ENCODE measurements at places on chromosomes 11 and 22. TPM values are rescaled to one million over a fixed set of nuclear protein-coding genes. Genes with fewer than 3 reads are reported as not detected.

CABP4 gene
- 2.5 TPM for total RNA-seq

FXYD6 gene
- 0.48 TPM for total RNA-seq

KCNQ1 gene
- total RNA-seq: 0.55 TPM

THY1 gene
- total RNA-seq: not detected

PLAAT5 gene
- total RNA-seq: not detected

SMPD1 gene
- total RNA-seq: 7.2 TPM

IGSF22 gene
- total RNA-seq: 0.63 TPM

UBQLNL gene
- not detected for total RNA-seq

GRIA4 gene
- not detected for total RNA-seq

- DNase-seq: no peak
Measured at GRCh38 chr11:116687458-116688201, 85.2 kb downstream of the BUD13 start.

- no peak for DNase-seq
Measured at GRCh38 chr22:21865041-21865440, 2.4 kb downstream of the MAPK1 start.

DNA sequence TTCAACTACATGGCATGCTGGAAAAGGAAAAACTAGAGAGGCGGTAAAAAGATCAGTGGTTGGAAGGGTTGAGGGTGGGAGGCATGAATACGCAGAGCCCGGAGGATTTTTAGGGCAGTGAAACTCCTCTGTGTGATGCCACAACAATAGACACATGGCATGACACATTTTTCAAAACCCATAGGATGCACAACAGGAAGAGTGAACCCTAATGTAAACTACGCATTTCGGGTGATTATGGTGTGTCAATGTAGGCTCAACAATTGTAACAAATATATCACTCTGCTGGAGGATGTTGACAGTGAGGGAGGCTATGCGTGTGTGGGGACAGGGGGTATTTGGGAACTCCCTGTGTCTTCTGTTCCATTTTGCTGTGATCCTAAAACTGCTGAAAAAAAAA lies 15.7 kb upstream of the FAM83F start:
- no peak for DNase-seq

DNA sequence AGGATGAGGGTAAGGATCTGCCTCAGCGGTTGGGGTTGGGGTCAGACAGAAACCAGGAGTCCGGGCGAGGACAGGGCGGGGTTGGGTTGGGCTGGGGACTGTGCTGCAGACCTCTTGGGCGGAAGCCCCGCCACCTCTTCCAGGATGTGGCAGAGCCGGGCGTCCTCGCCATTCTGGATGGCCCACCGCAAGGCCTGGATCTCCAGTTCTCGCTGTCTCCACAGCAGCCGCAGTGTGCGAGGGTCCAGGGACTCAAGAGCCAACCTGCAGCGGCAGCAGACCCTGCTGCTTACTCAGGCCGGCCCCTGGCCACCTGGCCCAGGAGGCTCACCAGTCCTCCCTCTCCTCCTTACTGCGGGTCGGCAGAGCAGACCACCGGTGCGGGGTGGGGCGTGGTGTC lies 2.0 kb downstream of the LMNTD2 start:
- no peak for DNase-seq

- no peak for DNase-seq
Measured at GRCh38 chr11:66881927-66882452, 25.1 kb downstream of the LRFN4 start.

DNA sequence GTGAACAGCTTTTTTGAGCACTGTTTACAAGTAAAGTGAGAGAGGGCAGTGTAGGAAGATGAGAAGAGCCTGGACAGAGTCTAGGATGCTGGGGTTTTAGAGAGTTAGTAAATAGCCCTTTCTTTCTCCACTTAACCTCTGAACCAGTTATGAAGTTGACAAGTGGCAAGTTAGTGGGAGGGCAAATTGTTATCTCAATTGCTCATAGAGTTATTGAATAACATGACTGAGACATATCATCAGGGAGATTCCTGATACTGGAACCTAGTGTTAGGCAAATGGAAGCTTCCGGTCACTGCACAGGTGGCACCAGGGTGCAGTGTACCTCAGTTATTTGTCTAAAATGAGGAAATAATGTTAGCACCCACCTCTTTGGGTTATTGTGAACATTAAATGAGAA lies 57.8 kb upstream of the PTPN5 start:
- no peak for DNase-seq

- no peak for DNase-seq
Measured at GRCh38 chr11:34637303-34637702, 16.4 kb downstream of the EHF start.

DNA sequence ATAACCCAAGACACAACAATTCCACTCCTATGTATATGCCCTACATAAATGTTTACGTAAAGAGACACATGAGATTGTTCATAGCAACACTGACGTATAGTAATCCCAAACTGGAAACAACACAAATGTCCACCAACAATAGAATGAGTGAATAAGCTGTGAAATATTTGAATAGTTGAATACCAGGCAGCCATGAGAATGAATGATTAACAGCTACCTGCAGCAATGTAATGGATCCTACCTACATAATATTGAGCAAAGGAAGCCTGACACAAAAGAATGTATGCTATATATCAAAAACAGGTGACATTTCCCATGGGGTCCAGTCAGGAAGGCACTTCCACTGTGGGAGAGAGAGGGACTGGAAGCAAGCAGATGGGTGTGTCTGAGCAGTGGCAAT lies 92.8 kb upstream of the LINC01488 start:
- no peak for DNase-seq

DNA sequence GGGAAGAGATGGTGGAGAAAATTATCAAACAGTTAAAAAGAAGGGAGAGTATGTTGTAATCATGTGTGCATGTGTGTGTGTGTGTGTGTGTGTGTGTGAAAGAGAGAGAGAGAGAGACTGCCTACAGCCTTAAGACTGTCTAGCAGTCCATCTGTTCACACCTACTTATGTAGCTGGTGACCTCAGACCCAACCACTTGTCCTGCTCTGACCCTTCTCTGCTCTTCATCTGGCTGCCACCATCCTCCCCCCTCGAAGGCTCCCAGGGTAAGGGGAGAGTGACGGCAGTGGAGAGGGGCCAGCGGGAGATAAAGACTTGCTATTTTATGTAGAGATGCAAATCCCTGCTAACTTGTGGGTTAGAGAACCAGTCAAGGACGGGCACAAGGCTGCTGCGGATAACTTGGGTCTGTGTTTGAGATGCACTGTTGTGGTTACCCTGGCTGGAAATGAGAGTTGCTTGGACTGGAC lies 24.9 kb upstream of the GRAMD1B start:
- no peak for DNase-seq

DNA sequence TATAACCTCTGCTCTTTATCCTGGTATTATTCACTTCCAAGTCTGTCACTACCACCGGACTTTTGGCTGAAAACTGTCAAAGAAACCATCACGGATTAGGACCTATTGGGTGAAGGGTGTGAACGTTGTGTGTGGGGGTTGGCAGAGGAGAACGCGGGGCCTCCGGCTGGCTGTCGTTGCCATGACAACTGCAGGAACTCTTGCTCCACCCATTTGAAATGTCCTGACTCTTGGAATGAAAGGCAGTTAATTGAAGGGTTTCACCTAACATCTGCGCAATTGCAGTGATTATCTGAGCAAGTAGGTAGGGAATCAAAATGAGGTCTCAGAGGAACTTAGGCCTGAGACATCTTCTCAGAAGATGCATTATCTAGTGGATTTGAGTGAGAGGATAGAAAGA lies 60.9 kb upstream of the CLMP start:
- no peak for DNase-seq

DNA sequence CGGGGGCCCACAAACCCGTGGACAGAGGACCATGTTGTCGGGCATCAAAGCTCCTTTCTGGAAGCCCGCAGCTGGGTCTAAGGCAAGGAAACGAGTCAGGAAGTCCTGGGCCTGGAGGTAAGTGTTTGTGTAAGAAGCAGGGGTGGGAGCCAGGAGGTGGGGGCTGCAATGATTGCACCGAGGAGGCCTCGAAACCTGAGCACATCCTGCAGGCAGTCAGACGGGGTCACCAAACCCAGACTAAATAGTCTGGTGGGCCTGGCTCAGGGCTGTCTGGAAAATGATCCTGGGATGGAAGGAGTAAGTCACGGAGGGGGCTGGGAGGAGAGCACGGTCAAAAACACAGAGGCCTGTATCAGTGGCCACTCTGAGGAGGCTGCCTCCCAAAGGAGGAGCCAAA lies 539.2 kb downstream of the MN1 start:
- no peak for DNase-seq
